ENCODE measurements at places on chromosomes 1 and 21. TPM values are rescaled to one million over a fixed set of nuclear protein-coding genes. Genes with fewer than 3 reads are reported as not detected.

Gene DAB1
- total RNA-seq: 0.56 TPM

Gene CR1L
- not detected for total RNA-seq

Gene SYNC
- total RNA-seq: 24.2 TPM

Gene MANEAL
- 1.3 TPM for total RNA-seq

Gene TRPM2
- 3.9 TPM for total RNA-seq

Gene OVAAL
- total RNA-seq: not detected

DNA sequence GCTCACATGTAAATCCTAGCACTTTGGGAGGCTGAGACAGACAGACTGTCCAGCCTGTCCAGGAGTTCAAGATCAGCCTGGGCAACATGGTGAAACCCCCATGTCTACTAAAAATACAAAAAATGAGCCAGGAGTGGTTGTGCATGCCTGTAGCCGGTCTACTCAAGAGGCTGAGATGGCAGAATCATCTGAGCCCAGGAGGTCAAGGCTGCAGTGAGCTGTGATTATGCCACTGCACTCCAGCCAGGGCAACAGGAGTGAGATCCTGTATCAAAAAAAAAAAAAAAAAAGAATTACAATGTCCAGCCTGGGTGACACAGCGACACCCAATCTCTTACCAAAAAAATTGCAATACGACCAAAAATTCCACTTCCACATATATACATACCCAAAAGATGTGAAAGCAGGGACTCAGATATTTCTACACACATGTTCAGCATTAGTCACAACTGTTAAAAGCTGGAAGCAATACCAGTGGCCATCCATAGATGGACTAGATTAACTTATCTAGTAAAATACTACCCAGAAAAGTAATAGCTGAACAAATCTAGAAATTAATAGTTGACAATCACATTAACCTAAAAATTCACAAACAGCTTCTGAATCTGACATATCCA is 49.2 kb downstream of the ASH1L start:
- no peak for DNase-seq

GRCh38 chr1:177165069-177165439 is 542 bp upstream of the ASTN1 start:
- DNase-seq: no peak

- no peak for DNase-seq
These were observed 267.7 kb upstream of the PROX1 start for GRCh38 chr1:213720032-213720431.

- no peak for DNase-seq
These were observed 129.8 kb downstream of the PLPPR5 start for GRCh38 chr1:98874828-98875227.

DNA sequence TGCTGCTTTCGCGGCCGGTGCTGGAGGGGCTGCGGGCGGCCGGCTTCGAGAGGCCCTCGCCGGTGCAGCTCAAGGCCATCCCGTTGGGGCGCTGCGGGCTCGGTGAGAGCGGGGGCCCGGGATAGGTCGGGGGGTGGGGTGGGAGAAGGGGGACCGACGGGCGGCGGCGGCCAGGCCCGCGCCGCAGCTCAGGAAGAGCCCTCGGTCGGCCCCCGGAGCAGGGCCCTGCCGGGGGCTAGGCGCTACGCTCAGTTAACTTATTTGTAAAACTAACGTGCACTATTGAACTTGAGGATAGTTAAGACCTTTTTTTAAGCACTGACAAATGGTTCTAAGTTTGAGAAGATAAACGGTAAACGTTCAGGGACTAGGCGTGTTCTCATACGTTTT is 418 bp downstream of the DDX20 start:
- DNase-seq: no peak

- no peak for DNase-seq
These were observed 773 bp downstream of the CHD1L start for GRCh38 chr1:147243228-147243685.

- no peak for DNase-seq
These were observed 7.8 kb upstream of the LAD1 start for GRCh38 chr1:201406831-201407406.

- no peak for DNase-seq
These were observed 56.6 kb upstream of the C1orf21 start for GRCh38 chr1:184329962-184330868.

- DNase-seq: no peak
These were observed 212.4 kb downstream of the BACH1 start for GRCh38 chr21:29511096-29511495.

GRCh38 chr1:201916649-201917249 is 28.1 kb downstream of the SHISA4 start:
- DNase-seq: peak; percentile 80

DNA sequence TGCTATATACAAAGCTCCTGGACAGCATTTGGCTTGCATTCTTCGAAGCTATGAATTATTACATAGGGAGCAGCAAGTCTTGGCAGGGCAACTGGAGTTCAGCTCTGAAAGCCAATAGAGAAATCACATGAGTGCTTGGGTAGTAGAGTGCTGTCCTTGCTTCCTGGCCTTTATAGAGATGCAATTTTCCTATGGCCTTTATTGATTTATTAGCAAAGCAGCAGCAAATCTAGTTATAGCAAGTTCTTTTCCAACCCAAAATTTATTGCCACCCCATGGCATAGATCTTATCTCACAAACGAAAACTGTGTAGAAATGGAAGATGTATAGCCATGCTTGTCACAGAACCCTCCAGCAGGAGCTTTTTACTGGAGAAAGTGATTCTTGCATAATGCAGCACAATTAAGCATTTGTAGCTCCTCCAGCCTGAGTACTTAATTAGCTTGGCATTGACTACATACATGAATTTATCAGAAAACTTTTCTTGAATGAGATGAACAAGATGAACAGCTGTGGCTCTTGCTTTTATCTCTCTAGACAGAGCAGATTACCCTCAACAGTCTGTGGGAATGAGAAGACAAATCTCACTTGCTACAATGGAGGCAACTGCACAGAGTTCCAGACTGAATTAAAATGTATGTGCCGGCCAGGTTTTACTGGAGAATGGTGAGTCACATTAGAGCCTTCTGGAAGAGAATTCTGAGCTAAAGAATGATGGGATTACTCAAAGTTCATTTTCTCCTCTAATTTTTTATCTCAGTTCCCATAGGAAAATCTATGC is 170.1 kb downstream of the CRB1 start:
- no peak for DNase-seq
